ENCODE measurements at places on chromosomes 5 and 9.

- no peak overlapping the region for H3K27ac ChIP-seq
- H3K4me1 ChIP-seq, result no peaks in the 10 kb centered on the region
- no peaks in the 10 kb centered on the region for H3K36me3 ChIP-seq
- no peaks in the 10 kb centered on the region for H3K27me3 ChIP-seq
- no peak for DNase-seq
These were observed 66.2 kb downstream of the DRD1 start for GRCh38 chr5:175377816-175378215.

DNA sequence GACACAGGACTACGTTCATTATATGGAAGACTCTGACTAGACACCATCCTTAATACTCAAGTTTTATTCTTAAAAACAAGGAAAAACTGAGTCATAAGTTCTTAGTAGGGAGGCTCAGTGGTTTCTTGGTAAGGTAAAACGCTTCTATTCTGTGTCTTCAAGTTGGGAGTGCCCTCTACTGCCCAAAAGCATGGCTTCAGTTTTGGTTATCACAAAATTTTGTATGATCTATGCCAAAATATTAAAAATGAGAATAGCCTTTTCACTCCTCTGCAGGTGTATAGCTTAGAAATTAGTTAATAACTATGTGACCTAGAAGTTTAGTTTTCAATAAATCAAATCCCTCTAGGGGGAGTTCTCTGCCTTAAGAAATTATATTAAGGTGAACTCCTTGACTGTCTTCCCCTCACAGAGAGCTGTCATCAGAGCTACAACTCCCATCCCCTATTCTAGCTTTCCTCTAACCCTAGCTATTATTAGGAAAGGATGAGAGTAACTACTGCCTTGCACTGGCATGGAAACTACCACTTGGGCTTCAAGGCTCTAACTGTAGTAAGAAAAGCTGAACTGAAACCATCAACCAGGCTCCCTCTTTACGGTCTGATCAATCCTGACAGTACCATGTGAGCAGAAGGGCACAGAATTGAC is 189.7 kb downstream of the GNAQ start:
- H3K27ac ChIP-seq, result no peak overlapping the region
- no peak for DNase-seq
- H3K36me3 ChIP-seq, result no peaks in the 10 kb centered on the region
- H3K4me3 ChIP-seq, result no peak overlapping the region
- H3K27me3 ChIP-seq, result no peaks in the 10 kb centered on the region

GRCh38 chr5:1850324-1851154 is 32.2 kb downstream of the IRX4 start:
- H3K4me3 ChIP-seq, result no peak overlapping the region
- no peaks in the 10 kb centered on the region for H3K36me3 ChIP-seq
- H3K4me1 ChIP-seq, result peaks cover 3% of the 10 kb centered on the region
- no peak overlapping the region for H3K27ac ChIP-seq
- no peak for DNase-seq
- H3K27me3 ChIP-seq, result peaks cover 70% of the 10 kb centered on the region

- no peak for DNase-seq
- H3K36me3 ChIP-seq, result no peaks in the 10 kb centered on the region
- H3K4me3 ChIP-seq, result no peak overlapping the region
- H3K27me3 ChIP-seq, result no peaks in the 10 kb centered on the region
These were observed 85.5 kb downstream of the TEK start for GRCh38 chr9:27194401-27195091.

DNA sequence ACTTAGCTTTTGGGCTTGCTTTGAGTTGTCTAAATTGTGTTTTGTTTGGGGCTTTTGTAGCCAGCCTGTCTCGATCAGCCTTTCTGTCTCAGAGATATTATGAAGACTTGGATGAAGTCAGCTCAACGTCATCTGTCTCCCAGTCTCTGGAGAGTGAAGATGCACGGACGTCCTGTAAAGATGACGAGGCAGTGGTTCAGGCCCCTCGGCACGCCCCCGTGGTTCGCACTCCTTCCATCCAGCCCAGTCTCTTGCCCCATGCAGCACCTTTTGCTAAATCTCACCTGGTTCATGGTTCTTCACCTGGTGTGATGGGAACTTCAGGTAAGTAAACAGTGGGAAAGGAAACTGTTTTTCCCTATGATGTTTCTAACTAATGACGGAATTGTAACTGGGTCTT is 48.6 kb downstream of the NUP214 start:
- no peak overlapping the region for H3K4me3 ChIP-seq
- no peaks in the 10 kb centered on the region for H3K27me3 ChIP-seq
- DNase-seq, result no peak
- H3K27ac ChIP-seq, result no peak overlapping the region

GRCh38 chr5:135211083-135211790 is 177.2 kb upstream of the PITX1 start:
- no peak overlapping the region for H3K4me3 ChIP-seq
- no peak for DNase-seq
- no peak overlapping the region for H3K27ac ChIP-seq

DNA sequence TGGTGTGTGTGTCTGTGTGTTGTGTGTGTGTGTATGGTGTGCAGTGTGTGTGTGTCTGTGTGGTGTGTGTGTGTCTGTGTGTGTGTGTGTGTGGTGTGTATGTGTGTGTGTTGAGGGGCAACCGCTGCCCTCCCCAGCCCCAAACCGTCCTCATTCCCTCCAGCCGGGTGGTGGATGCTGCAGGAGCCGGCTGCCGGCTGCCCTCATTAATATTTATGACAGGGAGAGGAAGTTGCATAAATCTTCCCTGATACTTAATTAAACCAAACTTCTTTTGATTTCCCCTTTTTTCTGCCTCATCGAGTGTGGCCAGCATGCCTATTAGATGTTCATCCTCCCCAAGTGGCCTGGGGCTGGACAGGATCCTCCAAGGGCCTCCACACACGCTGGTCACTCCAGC is 121.4 kb upstream of the MVB12B start:
- no peak overlapping the region for H3K27ac ChIP-seq
- H3K4me3 ChIP-seq, result no peak overlapping the region
- H3K27me3 ChIP-seq, result no peaks in the 10 kb centered on the region
- H3K36me3 ChIP-seq, result no peaks in the 10 kb centered on the region
- DNase-seq, result no peak

- no peak for DNase-seq
- no peaks in the 10 kb centered on the region for H3K27me3 ChIP-seq
- H3K4me3 ChIP-seq, result no peak overlapping the region
- no peaks in the 10 kb centered on the region for H3K36me3 ChIP-seq
These were observed 143.3 kb upstream of the IRX2 start for GRCh38 chr5:2894736-2895135.

DNA sequence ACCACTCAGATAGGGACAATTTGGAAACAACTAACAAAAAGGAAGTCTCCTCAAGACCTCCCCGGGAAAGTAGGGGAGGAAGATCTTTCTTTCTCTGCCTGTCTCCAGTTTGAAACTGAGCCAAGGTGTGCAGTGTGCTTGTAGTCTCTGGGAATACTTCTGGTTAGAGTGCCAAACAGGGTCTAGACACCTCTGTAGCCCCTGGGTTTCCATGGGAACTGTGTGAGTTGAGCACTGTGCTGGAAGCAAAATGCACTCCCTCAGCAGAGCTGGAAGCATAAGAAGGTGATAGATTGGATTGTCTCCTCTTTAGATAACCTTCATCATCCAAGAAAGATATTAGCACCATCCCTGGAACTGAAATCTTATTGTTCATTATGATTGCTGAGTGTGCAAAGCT is 129.2 kb upstream of the TNPO1 start:
- H3K4me3 ChIP-seq, result no peak overlapping the region
- no peak for DNase-seq
- no peaks in the 10 kb centered on the region for H3K4me1 ChIP-seq
- no peaks in the 10 kb centered on the region for H3K36me3 ChIP-seq

DNA sequence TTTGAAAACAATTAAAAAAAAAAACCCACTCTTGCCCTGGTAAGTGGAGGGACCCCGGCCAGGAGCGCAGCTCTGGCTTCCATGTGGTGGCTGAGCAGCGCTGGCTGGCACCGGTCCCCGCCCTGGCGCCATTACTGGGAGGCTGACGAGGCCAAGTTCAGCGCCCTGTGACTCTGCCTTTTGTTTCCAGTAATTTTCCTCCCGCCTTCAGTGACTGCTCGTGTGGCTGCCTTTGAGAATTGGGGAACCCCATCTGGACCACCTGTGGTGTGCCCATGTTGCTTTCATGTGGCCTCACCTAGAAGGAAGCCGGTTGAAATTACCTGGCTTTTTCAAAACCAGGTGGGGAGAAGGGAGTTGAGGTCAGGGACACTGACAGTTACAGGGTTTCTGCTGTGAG is 136.1 kb downstream of the GAPVD1 start:
- no peaks in the 10 kb centered on the region for H3K4me1 ChIP-seq
- DNase-seq, result no peak
- H3K36me3 ChIP-seq, result no peaks in the 10 kb centered on the region
- no peaks in the 10 kb centered on the region for H3K27me3 ChIP-seq
- no peak overlapping the region for H3K4me3 ChIP-seq

DNA sequence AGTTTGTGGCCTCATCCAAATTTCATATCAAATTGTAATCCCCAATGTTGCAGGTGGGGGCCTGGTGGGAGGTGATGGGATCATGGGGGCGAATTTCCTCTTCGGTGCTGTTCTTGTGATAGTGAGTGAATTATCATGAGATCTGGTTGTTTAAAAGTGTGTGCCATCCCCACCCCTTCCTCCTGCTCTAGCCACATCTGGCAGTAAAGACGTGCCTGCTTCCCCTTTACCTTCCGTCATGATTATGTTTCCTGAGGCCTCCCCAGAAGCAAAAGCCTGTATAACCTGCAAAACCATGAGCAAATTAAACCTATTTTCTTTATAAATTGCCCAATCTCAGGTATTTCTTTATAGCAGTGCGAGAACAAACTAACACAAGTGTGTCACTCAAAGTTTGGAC is 71.0 kb upstream of the MOCS2 start:
- H3K27me3 ChIP-seq, result no peaks in the 10 kb centered on the region
- no peaks in the 10 kb centered on the region for H3K4me1 ChIP-seq
- H3K36me3 ChIP-seq, result no peaks in the 10 kb centered on the region
- H3K4me3 ChIP-seq, result no peak overlapping the region

GRCh38 chr9:119004618-119004990 is 364.6 kb downstream of the BRINP1 start:
- H3K4me1 ChIP-seq, result no peaks in the 10 kb centered on the region
- H3K4me3 ChIP-seq, result no peak overlapping the region
- no peaks in the 10 kb centered on the region for H3K27me3 ChIP-seq
- no peaks in the 10 kb centered on the region for H3K36me3 ChIP-seq
- no peak overlapping the region for H3K27ac ChIP-seq

DNA sequence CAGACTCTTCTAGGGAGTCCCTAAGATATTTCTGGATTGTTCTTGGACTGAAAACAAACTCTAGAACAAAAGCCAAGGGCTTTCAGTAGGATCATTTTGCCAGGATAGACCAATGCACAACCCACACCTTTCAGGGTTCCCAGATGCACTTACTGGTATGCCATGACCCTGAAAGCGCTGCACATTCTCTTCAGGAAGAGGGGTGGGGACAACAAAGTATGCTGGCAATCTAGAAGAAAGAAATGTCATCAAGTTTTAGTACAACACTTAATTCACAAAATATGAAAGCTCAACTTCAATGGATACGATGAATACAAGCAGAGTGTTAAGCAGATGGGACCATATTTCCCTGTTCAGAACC is 57.2 kb downstream of the MTMR12 start:
- H3K4me1 ChIP-seq, result no peaks in the 10 kb centered on the region
- no peaks in the 10 kb centered on the region for H3K27me3 ChIP-seq
- H3K4me3 ChIP-seq, result no peak overlapping the region
- no peak for DNase-seq

Data from T-cell (primary cell).